ENCODE measurements at places on chromosomes 4 and X.

DNA sequence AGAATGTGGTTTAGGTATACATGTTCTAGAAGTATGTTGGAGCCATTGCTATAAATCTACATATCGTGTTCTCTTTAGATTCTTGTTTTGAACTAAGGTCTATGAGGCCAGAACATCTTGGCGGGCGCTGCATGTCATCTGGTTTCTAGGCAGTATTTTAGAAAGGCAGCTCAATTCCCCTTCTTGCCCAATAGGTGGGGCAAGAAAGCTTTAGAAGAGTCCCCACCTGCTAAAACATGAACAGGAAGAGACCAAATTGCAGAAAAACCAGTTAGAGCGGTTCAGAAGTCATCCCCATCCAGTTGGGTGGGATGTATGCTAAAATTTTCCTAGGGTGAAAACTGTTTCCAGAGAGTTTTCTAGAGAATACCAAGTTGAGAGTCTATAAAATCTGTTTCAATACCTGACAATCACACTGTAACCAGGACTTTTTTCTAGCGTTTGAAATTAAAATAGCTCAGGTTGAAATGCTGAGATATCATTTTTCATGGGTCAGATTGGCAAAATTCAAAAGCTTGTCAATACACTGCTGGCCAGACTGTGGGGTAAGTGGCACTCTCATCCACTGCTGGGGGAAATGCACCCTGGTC lies 17.5 kb upstream of the SH3KBP1 start:
- DNase-seq, result peak; percentile 65

- no peak for DNase-seq
Measured at GRCh38 chr4:141768954-141769353, 132.6 kb downstream of the IL15 start.

DNA sequence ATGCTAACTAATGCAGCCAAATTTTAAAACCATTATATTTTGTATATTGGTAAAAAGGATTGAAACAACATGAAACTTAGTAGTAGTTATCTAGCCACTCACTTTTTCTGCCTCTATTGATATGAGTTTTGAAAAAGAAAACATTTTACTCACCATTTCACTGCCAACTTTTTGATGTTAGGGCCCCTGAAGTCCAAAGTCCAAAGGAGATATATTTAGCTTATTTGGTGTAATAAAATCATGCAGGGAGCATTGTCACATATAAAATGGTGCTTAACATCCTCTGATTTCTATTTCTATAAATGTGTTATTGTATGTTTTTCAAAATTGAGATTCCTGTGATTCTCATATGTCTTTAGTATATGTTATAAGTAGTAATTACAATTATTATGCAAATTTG lies 24.5 kb upstream of the CXCL3 start:
- no peak for DNase-seq

DNA sequence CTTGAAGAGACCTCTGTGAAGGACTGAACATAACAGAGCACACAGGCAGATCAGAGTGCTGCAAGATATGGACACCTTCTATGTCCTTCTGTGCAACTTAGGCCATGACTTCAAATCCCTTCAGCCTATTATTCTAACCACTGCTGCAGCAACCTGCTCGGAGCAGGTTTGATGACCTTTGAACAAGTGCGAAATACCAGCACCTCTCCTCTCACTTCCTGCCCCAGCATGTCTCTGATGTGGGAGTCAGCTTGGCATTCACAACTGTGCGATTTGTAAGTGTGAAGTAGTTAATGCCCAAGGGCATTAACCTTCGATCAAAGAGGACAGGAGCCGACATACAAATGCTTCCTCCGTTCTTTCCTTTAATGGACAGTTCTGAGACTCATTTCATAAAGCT lies 1.6 kb upstream of the EXOC1 start:
- no peak for DNase-seq

DNA sequence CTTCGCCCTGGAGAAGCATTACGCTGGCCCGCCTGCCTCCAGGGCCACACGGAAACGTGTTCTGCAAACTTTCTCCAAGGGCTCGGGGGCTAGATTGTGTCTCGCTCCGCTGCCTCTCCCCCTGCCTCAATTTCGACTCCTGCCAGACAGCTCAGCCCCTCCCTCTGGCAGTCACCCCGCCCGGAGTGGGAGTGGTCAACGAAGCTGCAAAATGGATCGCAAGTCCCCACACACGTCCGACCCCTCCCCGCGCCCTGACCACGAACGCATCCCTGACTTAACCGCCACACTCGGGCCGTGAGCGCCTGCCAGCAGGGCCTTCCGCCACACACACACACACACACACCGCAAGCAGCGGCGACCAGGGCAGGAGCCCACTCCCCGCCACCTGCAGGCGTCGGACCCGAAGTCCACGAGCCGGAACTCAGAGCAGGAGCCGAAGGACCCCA lies 47.0 kb upstream of the NKAP start:
- DNase-seq, result no peak

GRCh38 chr4:88062311-88062710 lies 54.9 kb downstream of the PKD2 start:
- no peak for DNase-seq

DNA sequence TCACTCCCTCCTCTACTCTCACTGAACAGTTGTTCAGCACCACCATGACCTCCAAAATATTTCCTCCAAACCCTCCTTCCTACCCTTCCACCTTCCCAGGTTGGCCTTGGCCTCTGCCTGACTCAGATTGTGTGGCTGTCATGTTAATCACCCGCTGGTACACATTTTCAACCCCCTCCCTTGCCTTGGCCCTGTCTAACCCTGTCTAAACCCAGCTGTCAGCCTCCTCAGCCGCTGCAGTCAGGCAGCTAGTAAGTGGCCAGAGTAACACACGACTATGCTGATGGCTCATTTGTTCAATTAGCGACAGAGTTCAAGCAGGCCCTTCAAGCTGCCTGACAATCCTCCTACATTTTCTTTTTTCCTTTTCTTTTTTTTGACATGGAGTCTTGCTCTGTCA lies 18.0 kb downstream of the ING2 start:
- no peak for DNase-seq

DNA sequence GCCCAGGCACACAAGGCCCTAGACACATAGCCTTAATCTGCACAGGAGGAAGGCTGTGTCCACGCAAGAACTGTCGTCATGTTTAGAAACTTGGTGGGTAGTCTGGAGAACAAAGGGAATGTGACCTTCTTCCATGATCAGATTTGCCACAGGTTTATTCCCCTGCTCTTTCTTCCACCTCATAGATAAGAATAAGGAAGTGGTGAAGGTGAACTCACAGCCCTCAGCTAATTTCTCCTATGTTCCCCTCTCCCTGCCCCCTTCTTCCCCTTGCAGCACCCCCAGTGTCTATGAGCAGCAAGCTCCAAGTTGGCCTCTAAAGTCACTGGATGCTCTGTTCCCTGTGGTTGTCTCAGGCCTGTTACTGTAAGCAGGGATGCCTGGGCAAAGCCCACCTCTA lies 39.8 kb upstream of the LAS1L start:
- no peak for DNase-seq

GRCh38 chr4:10192331-10192730 lies 75.7 kb upstream of the WDR1 start:
- no peak for DNase-seq

GRCh38 chrX:39582091-39582490 lies 515.7 kb downstream of the BCOR start:
- DNase-seq, result no peak

DNA sequence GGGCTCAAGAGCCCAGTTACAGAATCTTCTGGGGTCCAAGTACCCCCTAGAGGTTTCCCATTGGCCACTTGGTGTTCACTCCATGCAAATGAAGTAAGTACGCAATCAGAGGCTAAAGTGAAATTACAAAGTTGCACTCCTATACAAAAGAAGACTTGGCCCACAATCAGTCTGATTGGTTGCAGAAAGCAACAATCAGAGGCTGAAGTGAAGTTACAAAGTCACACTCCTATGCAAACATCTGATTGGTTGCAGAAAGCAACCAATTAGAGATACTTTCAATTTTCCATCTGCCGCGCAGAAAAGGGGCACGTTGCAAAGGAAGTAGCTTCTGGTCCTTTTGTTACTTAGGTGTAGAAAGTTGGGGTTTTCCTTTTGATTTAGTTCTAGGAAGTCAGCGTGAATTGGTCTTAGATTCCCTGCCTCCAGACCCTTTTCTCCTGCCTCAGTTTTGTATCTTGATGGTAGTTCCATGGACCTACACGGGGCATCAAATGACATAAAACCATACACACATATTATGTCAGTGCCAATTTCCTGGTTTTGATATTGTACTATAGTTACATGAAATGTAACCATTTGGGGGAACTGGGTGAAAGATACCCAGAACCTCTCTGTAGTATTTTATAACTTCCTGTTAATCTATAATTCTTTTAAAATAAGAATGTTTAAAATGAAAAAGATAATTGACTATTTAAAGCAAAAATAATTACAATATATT lies 12.4 kb upstream of the PIN4 start:
- DNase-seq, result peak; percentile 25

GRCh38 chr4:150224896-150225591 lies 146.8 kb downstream of the DCLK2 start:
- no peak for DNase-seq

DNA sequence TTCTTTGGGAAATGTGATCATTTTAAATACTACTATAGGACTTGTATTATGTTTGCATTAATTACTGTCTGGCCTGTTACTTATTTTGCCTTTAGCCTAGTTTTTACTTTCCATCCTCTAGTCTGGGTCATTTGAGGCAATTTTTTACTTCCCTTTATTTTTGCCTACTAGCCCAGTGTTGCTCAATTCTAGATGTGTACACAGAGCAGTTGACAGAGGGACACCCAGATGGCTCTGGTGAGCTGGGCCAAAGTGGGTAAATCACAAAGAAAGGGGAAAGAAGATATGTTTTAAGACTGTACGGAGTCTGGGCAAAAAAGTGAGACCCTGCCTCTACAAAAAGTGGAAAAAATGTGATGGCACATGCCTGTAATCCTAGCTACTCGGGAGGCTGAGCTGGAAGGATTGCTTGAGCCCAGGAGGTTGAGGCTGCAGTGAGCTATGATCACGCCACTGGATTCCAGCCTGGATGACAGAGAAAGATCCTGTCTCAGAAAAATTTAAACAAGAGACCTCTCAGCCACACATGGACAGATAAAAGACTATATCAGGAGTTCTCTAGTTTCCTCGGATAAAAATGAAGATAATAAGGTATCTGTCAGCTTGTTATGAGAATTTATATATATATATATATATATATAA lies 35.7 kb downstream of the APOO start:
- DNase-seq, result no peak

DNA sequence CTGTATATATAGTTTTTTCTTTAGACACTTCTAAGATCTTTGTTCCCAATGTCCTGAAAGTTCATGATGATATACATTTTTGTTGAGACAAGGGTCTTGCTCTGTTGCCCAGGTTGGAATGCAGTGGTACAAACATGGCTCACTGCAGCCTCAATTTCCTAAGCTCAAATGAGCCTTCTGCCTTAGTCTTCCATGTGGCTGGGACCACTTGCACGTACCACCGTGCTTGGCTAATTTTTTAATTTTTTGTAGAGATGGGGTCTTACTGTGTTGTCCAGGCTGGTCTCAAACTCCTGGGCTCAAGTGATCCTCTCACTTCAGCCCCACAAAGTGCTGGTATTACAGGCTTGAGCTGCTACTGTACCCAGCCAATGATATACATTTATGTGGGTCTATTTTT lies 132.9 kb upstream of the BCOR start:
- DNase-seq, result no peak

DNA sequence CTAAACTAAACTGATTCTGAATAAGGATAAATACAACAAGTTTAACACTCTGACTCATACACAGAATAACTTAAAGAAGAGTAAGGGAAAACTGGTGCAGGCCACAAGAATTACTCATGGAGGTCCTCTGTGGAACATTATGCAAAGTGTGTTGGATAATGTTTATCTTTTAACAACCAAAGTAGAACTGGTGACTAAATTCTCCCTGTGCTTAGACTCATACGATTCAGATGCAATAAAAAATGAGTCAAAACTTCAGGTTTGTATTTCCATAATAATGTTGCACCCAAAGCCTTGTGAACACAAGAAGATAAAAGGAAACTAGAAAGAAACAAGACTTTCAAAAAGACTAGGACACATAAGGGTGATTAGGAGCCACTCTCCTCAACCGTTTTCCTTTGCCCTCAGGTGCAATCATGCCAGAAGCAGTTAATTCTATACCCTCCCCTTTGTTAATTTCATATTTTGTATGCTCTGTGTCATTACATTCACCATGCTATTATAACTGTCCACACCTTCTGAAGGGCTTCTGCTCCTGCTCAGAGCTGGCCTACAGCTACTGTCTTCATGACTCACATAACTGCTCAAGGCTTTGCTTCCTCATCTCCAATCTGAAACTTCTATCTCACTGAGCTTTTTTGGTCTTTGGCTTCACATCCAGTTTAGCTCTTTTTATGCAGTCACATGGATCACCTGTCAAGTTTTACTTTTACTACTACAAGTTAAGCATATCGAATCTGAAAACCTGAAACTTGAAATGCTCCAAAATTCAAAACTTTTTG lies 60.2 kb downstream of the KCNIP4 start:
- DNase-seq, result no peak

DNA sequence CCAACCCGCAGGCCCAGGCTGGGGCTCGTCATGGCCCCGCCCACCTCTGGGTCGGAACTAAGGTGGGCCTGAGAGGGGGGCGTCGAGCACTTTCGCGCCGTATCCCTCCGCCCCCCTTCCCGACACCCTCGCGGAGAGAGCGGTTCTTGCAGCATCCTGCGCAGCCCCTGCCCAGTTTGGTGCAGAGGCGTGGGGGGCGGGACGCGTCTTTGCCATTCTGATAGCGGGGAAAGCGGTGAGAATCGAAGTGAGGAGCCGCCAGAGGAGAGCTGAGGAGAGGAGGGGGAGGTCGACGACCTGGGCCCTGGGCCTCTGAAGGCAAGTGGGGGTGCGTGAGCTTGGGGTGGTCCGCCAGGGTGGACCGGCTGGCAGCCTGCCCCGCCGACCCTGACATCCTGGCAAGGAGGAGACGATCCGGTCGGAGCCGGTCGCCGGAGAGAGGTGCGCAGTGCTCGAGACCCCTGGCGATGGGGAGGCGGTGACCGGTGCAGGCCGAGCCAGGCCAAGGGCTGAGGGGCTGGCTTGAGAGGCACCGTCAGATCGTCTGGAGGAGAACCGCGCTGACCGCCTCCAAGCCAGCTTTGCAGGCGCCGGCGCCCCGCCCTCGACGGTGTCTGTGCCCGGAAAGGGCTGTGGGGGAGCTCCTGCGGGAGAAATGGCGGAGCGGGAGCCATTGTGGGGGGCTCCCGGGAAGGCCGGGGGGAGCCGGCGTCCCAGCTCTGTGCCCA lies 25.5 kb downstream of the GPRASP3 start:
- DNase-seq, result no peak

- no peak for DNase-seq
Measured at GRCh38 chrX:149040873-149041535, 464.1 kb downstream of the IDS start.

- no peak for DNase-seq
Measured at GRCh38 chr4:172232966-172233365, 419.8 kb downstream of the GALNTL6 start.

- no peak for DNase-seq
Measured at GRCh38 chrX:102580891-102581290, 18.4 kb upstream of the ARMCX5 start.

DNA sequence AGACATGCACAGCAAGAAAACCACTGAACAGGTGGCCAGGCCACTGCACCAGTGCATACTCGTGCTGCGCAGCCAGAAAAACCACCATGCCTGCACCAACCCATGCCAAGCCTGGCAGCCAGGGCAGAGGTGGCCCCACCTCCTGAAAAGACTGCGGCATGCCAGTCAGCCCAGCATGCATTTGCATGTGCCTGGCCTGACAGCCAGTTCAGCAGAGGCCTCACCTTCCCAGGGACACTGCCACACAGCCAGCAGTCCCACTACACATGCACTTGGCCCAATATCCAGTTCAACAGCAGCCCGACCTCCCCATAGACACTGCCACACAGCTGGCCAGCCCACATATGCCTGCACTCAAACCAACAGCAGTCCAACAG lies 43.5 kb upstream of the DDX60 start:
- DNase-seq, result no peak

All from CD4-positive, CD25-positive, alpha-beta regulatory T cell (primary cell).